ENCODE measurements at places on chromosomes 2 and 18. TPM values are rescaled to one million over a fixed set of nuclear protein-coding genes. Genes with fewer than 3 reads are reported as not detected.

MIB1 gene
- 71.0 TPM for total RNA-seq

PRSS56 gene
- not detected for total RNA-seq

NOTO gene
- not detected for total RNA-seq

HOXD12 gene
- not detected for total RNA-seq

ACTG2 gene
- 175 TPM for total RNA-seq

STAT1 gene
- total RNA-seq, result 91.8 TPM

AGAP1 gene
- total RNA-seq, result 11.3 TPM
